GM03348 (cell line): ENCODE measurements at places on chromosomes 12 and 14.
A peak's percentile ranks its signal among the peaks of the same experiment; 100 is the strongest.

- DNase-seq, result no peak
These were observed 70.2 kb upstream of the NCOR2 start for GRCh38 chr12:124637581-124637981.

GRCh38 chr12:99250091-99250490 lies 397.5 kb upstream of the GARIN6 start:
- DNase-seq, result no peak

- no peak for DNase-seq
These were observed 941.5 kb upstream of the MDGA2 start for GRCh38 chr14:48616931-48617330.

- DNase-seq, result peak; percentile 49
These were observed 5.3 kb downstream of the BHLHE41 start for GRCh38 chr12:26119391-26119989.

DNA sequence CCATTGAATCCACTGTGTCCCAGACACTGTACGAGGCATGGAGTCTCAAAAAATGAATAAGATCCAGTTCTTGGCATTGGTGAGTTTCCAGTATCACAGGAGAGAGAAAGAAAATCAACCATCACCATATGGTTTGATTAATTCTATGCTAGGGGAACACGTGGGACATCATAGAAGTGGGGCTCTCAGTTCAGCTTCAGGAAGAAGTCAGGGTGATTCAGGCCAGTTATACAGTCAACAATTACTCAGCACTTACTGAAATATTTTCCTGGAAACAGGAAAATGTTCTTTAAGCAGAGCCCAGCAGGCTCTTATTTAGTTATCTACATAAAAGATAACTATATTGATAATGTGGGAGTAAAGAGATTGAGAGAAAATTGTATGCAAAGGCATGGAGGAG lies 407.2 kb downstream of the NOVA1 start:
- DNase-seq, result no peak

DNA sequence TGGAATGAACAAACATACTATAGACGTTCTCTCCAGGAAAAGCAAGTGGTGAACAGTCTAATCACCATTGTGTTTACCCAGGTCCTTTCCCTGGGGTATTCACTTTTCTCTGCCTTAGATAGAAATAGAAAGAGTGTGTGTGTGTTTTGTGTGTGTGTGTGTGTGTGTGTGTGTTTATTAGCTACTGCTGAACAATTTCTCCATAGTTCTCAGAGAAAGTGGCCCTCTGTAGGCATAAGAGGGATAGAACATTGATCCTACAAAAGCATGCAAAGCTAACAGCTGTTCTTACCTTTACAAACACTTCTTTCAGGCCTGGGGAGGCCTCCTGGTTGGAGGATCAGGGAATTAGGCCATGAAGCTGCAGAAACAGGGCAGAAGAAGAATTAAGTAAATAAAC lies 665.7 kb upstream of the TBX3 start:
- DNase-seq, result no peak

- no peak for DNase-seq
These were observed 185.2 kb downstream of the ACSS3 start for GRCh38 chr12:81263072-81263471.

GRCh38 chr12:124764451-124764850 lies 99.2 kb downstream of the SCARB1 start:
- peak; percentile 52 for DNase-seq

- no peak for DNase-seq
These were observed 11.5 kb downstream of the FLVCR2 start for GRCh38 chr14:75589931-75590330.

GRCh38 chr14:39492267-39492666 lies 60.0 kb upstream of the FBXO33 start:
- peak; percentile 49 for DNase-seq

DNA sequence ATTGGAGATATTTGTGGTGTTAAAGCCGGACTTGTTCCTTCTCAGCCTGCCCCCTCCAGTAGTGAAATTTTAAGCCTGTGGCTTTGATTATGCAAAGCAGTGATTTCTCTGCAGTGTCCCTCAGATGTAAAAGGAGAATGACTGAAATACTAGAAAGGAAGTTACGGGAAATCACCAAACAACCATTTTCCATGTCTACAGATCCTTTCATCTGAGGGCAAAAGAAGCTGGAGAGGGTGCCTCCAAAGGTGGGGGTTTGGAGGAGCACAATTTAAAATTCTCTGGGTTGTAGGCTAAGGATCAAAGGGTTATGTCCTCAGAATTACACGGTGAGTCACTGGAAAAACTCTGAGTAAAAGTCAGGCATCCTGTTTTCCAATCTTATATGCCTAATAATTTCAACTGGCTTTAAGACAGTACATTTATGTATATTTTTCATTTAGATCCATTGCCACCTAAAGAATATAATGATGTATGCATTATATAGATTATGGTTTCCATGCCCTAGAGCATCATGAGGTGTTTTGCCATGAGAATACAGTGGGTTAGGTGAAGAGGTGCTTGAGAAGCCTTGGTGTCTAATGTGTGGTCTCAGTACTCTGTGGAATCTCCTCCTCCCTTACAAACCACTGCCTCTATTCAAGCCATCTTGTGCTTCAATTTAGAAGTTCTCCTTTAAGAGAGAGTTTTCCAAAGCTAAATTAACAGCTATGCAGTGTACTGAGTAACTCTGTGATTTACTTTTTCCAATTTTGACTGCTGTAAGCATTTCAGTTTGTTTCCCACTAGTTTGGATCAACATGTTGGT lies 362.1 kb downstream of the RAD51B start:
- DNase-seq, result peak; percentile 44

DNA sequence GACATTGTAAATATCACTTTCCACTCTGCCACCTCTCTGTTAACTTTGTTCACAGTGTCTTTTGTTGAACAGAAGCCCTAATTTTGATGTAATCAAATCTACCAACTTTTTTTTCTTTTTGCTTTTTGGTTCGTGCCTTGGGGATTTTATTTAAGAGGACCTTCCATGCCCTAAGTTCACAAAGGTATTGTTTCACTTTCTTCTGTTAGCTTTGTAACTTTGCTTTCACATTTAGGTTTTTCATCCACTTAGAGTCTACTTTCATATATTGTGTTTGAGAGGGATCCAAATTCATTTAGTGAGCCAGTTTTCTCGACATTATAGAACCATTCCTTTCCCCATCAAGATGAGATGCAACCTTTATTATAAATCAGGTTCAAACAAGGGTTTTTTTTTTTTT lies 275.7 kb upstream of the CRY1 start:
- no peak for DNase-seq

- DNase-seq, result no peak
These were observed 14.6 kb upstream of the UBC start for GRCh38 chr12:124928912-124929530.

- DNase-seq, result no peak
These were observed 89.7 kb upstream of the DHRS4 start for GRCh38 chr14:23863836-23864235.

DNA sequence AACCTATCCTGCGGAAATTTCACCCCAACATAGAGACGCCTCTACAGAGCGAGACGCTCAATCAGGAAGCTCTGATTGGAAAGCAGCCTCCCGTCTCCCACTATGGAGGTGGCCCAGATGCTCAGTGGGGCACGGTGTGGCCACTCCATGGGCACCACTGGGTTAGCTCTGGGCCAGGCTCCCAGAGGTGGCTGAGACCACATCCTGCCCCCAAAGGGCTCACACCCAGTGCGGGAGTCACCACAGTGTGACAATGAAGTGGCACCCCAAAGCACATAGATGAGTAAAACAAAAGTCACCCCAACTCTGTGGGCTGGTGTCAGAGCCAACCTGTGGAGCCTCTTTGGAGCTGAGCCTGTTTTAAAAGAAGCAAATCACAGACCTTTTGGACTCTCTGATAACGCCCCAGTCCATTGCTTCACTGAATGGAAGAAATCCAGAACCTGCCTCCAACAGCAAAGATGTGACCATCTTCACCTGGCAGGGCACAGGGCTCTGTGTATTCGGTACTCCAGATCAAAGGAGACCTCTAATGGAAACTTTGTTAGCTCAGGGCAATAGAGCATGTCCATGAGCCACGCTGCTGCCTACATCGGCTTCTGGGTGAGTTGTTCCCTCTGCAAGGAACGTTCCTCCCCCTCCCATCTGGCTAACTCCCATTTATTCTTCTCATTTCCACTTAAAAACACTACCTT lies 19.6 kb downstream of the CLMN start:
- DNase-seq, result no peak

- no peak for DNase-seq
These were observed 128.6 kb downstream of the CRACR2A start for GRCh38 chr12:3624273-3624672.

DNA sequence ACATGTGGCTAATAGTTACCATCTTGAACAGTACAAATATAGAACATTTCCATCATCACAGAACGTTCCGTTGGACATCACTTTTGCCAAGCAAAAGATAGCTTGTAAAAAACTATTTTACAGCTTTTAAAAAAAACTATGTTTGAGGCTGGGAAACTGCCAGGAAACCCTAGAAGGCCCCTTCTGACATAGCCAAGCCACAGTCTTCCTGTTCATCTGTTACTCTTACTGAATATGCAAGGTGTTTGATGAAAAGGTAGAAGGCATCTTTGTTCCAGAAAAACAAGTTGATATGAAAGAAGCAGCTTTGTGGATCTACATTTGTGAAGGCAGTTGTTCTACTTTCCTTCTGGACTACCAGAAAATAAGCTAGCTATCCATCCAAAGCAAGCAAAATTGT lies 23.6 kb upstream of the WNK1 start:
- no peak for DNase-seq

GRCh38 chr12:63668028-63668799 lies at the start of gene DPY19L2:
TSS of gene DPY19L2 (minus strand) at chr12:63668493. CDS start at chr12:63668393, 100 bp downstream.
- DNase-seq, result peak; percentile 7

GRCh38 chr12:112422531-112422930 lies 3.8 kb downstream of the PTPN11 start:
- peak; percentile 29 for DNase-seq

DNA sequence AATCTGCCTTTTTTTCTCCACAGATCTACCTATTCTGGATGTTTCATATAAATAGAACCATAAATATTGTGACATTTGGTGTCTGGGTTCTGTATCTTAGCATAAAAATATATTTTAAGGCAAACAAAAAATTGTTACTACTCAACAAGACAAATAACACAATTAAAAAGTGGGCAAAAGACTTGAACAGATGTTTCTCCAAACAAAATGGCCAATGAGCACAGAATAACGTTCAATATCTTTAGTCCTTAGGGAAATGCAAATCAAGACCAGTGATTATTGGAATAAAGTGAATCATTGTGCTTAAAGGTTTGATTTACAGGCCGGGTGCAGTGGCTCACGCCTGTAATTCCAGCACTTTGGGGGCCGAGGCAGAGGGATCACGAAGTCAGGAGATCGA lies 1331.3 kb downstream of the AACS start:
- no peak for DNase-seq

DNA sequence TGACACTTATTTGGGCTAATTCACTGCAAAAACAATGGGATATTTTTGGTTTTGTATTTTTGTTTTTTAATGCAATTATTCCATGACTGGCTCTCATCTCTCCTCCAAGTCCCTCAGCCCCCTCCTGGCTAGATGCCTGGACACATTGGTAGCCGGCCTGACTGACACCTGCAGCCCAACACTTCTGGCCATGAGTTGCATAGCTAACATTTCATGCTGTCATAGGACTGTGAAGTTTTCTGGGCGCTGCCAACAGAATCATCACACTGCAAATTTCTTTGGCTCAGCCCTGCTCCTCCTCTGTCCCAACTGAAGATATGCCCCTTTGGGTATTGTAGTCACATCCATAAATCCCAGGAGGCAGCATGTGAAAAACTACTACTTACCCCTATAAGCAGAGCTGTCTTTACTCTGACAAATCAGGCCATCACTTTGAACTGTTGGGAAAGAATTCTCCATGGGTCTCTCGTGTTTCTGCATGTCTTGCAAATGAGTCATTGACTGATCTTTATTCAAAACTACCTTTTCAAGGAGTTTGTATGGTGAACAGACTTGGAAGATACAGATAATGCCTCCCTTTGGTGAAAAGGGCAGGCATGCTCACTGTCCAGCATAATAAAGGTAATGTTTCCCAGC lies 126.7 kb upstream of the LGR5 start:
- no peak for DNase-seq

GRCh38 chr12:123763093-123763492 lies 992 bp downstream of the DNAH10 start:
- DNase-seq, result no peak

DNA sequence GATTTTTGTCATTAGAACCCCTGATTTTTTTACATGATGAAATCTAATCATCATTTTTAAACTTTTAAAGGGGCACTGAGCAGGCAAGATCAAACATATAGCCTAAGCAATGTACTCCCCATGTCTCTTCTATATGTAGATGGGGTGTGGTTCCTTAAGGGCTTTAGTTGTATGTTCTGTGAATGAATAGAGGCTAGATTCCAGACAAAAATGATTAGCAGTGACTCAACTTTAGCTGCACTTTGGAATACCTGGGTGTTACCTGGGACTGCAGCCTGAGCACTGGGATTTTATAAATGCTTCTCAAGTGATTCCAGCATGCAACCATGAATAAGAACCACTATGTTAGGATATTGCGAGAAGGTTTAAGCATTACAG lies 256.7 kb upstream of the PLEKHG7 start:
- no peak for DNase-seq

DNA sequence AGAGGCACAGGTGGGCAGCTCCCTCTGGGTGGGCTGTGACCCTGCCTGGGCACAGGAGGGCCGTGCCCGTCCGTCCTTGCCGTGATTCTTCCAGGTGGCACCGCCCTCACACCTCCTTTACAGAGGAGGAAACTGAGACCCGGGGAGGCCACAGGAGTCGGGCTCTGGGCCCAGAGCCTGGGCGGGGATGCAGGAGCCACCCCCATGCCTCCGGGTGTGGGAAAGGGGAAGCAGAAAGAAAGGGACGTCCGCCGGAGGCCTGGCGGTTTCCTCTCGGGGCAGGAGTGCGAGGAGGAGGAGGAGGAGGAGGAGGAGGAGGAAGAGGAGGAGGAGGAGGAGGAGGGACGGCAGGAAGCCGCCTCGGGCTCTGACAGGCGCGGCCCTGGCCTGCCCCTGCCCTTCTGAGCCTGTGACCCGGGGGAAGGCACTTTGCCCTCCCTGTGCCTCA lies 23.0 kb downstream of the SH2B3 start:
- DNase-seq, result no peak

DNA sequence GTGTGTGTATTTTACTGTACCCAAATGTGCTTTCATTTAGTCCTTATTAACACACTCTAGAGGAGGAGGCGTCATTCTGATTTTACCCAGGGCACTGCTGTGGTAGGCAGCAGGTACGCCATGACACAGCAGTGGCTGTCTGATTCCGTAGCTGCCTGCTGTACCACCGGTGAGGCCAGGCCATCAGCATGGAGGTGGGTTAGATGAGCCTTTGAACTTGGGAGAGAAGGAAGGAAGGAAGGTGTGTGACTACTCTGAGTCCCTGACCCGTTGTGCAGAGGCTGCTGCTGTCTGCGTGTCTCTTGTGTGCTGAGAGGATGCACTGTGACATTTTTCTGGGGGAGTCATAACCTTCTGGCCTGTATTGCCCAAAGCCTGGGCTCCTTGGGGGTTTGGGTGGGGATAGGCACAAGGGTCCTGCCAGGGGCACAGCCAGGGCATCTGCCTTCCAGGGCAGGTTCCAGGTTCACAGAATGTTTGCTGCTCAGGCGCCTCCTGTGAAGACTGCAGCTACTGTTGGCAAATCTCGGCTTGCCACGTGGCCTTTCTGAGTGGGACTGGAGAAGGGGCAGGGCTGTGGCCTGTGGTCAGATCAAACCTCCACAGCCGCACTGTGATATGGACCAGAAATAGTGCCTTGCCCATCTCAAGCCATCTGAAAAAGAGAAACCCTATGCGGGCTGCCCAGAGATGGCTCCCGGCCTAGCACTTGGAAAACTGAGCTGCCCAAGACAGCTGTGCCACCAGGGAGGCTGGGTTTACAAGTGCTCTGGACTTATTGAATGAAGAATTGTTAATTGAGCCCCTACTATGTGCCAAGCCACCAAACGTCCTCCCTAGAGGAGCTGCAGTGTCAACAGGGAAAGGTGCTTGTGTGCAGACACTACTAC lies 47.1 kb downstream of the MLXIP start:
- no peak for DNase-seq
